Activated CD4-positive, alpha-beta T cell treated with anti-CD3 and anti-CD28 coated beads, Interleukin-2, amount 50 U/mL, for 1 hour (primary cell): ENCODE measurements at places on chromosomes 13 and 19.

- DNase-seq = no peak
Measured at GRCh38 chr19:11288349-11288748, 7.6 kb upstream of the TSPAN16 start.

- no peak for DNase-seq
Measured at GRCh38 chr19:50713556-50714236, 5.9 kb downstream of the SHANK1 start.

GRCh38 chr19:17582613-17583012 lies 27.2 kb downstream of the COLGALT1 start:
- no peak for DNase-seq

- DNase-seq = no peak
Measured at GRCh38 chr19:38527466-38528136, 90.2 kb downstream of the MAP4K1 start.

GRCh38 chr13:43947897-43948458 lies 68.3 kb downstream of the LACC1 start:
- no peak for DNase-seq

DNA sequence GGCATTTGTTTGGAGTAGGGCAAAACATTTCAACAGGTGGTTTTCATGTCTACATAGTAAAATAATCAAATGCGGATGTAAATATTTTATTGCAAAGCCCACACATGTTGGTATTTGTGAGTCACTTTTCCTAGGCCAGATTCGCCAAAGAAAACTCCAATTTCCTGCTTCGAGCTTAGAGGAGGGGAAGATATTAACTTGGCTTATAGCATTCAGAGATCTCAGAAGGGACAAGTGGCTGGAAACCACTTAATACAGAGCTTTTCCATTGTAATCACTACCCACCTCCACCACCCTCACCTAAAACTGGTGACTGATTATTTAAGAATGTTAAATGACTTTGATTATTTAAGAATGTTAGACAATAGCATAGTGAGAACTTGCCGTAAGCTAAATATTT lies 530.6 kb upstream of the SPRY2 start:
- no peak for DNase-seq

DNA sequence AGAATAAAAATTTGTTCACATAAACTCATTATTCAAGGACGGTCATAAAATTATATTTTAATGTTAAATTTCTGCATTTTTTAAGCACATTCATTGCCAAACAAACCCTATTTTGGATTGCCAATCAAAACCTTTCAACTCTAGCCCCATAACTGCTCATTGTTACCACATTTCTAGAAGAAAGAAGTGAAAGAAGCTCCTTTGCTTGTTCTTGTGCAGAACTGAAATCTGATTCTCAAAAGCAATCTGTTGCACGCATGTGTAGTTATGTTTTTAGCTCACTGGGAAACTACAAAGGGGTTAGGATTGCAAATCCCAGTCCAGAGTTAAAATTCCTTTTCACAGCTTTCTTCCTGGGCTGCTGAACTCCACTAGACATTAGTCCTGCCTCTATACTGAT lies 109.5 kb upstream of the MIR17HG start:
- DNase-seq = no peak

- DNase-seq = no peak
Measured at GRCh38 chr13:97875218-97875617, 78.3 kb upstream of the IPO5 start.

GRCh38 chr19:10419200-10419645 lies 1.1 kb upstream of the PDE4A start:
- DNase-seq = no peak

DNA sequence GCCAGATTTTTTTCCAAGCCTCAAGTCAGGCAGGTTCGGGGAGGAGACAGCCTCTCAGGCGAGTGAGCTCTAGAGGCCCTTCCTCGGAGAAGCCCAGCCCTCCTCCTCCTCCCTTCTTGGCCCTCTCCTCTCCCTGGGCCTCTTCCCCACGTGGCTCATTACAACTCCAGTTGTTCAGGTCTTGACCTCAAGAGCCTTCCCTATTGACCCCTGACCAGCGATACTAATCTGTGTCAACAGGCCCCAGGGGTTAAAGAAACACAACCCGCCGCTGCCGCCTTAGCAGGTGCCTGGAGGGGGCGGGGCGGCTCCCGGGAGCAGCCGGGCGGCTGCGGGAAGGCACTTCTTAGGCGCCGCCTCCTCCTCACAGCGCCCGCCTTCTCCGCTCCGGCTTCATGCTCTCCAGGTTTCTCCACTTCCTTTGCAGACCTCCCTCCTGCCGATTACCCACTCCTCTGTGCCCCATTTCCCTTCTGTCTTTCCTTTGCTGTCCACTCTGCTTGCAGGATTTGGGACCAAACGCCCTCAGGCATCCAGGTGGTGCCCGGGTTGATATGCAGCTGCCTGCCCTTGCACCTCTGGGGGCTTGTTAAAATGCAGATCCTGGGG lies 51.0 kb downstream of the LYL1 start:
- DNase-seq = peak; percentile 6

DNA sequence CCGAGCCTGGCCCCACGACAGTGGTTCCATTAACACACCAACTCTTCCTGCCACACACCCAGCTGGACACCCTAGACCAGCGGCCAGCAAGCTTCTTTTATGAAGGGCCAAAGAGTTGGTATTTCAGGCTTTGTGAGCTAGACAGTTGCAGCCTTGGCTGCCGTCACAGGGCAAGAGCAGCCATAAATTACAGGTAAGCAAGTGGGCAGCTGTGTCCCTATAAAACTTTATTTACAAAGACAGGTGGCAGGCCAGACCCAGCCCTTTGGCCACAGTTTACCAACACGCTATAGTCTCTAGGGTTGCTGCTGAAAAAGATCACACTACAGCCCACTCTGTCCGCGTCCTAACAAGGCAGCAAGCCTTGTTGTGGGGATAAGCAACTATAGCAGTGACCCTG lies 13.3 kb downstream of the ELL start:
- no peak for DNase-seq

- DNase-seq = no peak
Measured at GRCh38 chr13:66809485-66809884, 420.7 kb downstream of the PCDH9 start.

DNA sequence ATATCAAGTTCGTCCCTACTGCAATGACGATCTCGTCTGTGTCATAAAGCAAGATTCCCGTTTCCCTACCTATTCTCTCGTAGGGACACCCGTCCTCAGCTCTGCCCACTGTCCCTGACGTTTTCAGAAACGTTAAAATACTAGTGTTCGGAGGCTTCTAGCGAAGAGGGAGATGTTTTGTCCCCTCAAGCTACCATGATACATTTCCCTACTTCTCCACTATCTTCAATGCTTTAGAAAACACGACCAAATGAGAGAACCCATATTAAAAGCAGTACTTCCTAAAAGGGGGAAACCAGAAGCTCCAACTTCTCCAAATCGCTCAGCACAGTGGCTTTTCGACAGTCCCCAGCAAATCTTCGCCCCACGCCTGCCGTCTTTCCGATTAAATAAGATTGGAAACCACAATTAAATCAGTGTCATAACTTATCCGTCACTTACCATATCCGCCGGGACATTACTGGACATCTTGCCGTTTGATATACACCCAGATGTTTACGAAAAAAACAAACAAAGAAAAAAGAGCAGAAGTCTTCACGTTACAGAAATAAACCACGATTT lies 1.3 kb downstream of the UBL3 start:
- DNase-seq = peak; percentile 17

- DNase-seq = no peak
Measured at GRCh38 chr19:7294558-7295212, 471 bp upstream of the INSR start.

DNA sequence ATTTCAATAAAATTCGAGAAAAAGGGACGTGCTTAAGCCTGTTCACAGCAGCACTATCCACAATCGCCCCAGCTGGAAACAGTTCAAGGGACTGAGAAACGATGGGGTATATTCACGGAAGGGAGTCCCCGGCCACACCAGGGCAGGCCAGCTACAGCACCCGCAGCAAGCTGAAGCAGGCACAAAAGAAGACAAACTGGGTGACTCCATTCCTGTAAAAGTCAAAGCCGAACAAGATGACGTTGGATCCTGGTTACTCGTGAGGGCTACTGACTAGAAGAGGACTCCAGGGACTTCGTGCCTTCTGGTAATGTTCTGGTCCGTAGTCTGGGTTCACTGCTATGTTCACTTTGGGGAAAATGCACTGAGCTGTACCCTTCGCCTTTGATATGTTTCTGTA lies 57.6 kb downstream of the COL4A1 start:
- DNase-seq = no peak

DNA sequence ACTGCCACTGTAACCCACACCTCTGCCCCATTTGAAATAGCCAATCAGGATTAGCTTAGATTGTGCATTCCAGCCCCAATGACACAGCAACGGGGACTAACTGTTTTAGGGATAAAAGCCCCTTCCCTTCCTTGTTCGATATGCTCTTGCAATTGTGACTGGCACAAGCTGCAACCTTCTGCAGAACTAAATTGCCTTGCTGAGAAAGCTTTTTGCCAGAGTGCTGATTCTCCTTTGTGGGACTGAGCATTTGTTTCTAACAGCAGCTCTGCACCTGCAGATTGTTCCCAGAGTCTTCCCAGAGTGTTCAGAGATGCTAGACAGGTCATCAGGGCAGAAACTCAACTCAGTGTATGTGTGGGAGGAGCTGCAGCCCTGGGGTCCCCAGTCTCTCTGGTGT lies 115.8 kb downstream of the ZNF675 start:
- no peak for DNase-seq
